ENCODE measurements at places on chromosomes 6 and 20.
A peak's percentile ranks its signal among the peaks of the same experiment; 100 is the strongest.

DNA sequence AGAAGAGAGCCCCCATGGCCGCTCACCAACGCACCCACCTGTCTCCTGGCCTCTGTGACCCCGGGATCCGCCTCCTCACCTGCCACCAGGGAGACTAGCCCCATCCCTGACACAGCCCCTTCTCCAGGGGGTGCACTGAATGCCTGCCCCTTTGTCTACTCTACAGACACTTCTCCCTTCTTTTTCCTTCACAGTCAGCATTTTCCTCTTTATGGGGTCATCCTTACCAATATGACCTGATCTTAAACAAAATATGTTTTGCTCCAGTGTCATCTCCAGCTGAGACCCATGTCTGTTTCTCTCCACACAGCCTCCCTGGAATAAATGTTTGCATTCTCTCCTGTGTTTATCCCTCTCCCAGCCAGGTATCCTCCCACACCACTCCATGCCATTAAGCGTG is 14.6 kb upstream of the CCR6 start:
- no peak for DNase-seq

GRCh38 chr6:122709922-122710512 is 69.5 kb upstream of the FABP7 start:
- DNase-seq, result no peak

- no peak for DNase-seq
Observed at GRCh38 chr6:34518669-34519365, 37.3 kb downstream of the SPDEF start.

DNA sequence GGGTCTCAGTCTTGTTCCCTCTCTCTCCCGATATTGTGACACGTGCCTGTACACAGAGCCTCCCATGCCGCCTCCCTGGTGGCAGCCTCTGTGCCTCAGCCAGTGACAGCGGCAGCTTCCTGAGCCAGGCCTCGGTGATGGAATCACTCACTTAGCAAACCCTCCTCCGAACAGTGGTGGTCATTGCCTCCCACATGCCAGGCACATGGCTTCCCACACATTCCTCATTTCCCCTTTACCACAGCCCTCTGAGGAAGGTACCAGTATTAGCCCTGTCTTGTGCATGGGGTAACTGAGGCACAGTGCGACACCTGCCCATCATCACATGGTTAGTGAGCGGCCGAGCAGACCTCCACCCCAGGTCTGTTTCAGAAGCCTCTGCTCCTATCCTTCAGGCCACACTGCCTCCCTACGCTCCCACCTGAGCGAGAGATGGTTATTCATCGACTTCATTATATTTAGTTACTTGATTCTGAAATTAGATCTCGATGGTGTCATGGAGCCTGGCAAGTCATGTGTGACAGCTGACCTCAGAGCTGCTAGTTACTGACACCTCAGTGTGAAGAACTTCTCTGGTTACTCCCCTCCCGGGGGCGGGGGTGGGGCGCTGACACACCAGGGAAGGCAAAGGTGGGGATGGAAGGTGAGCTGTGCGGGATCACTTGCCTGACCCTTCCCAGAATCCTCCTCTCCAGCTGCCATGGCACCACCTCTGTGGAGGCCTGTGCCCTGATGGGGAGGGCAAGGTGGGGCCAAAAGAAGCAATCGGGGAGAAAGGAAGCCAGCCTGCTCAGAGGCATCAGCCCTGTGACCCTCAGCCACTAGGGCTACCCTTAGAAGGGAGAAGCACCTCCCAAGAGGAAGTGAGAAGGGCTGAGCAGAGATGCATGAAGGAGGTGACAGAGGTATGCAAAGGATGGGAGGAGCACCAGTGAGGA is 17.9 kb downstream of the MDGA1 start:
- no peak for DNase-seq

DNA sequence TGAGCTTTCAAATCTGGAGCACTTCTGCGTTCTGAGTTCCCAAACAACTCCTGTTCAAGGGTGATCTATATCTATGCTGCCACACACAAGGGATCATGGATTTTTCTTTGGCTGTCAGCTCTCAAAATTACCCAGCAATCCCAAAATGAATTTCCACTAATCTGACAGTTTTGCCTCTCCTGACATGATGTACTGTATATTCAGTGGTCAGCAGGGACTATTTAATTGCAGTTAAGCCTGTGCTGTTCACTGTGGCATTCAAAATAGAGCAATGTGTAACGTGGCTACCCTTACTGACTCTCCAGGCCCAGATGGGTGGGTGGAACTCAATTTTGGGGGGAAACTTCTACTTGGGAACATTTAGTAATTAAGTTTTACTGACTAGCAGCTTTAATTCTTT is 283.8 kb upstream of the TSHZ2 start:
- no peak for DNase-seq

- DNase-seq, result no peak
Observed at GRCh38 chr6:154460306-154461071, 50.0 kb downstream of the CNKSR3 start.

GRCh38 chr20:51803148-51803854 is 980 bp upstream of the SALL4 start:
- DNase-seq, result no peak

DNA sequence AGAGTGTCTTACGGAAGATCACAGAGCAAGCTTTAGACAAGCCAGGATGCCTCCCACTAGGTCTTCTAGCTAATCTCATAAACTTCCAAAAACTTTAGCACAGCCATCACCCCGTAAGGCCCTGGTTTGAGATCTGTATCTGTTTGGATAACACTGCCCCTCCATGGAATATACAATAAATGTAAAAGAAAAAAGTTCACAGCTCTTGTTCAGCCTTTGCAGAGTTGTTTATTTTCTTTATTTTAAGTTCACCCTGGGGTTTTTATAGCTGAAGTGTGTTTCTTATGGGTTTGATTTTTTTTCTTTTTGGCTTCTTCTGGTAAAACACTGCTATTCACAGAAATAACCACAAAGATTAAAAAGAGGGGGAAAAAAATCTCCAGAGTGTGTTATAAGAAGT is 125.6 kb downstream of the EYA2 start:
- DNase-seq, result no peak

- DNase-seq, result no peak
Observed at GRCh38 chr6:144935181-144935580, 650.0 kb downstream of the UTRN start.

- no peak for DNase-seq
Observed at GRCh38 chr20:43669332-43669731, 2.4 kb downstream of the MYBL2 start.

- DNase-seq, result no peak
Observed at GRCh38 chr20:53524589-53525312, 68.9 kb downstream of the ZNF217 start.

GRCh38 chr6:85417336-85417735 is 32.5 kb upstream of the NT5E start:
- DNase-seq, result no peak

- peak; percentile 86 for DNase-seq
Observed at GRCh38 chr6:87407901-87408720, at the start of gene CFAP206. Gene CFAP206 (plus strand): TSS chr6:87407972. CDS start chr6:87409840, 1,868 bp downstream.

Measured in DMS153 (cell line).